NCI-H187 (cell line): ENCODE measurements at places on chromosomes 16 and 17.

- no peak for DNase-seq
These were observed 209.4 kb upstream of the CIBAR2 start for GRCh38 chr16:85321509-85322271.

DNA sequence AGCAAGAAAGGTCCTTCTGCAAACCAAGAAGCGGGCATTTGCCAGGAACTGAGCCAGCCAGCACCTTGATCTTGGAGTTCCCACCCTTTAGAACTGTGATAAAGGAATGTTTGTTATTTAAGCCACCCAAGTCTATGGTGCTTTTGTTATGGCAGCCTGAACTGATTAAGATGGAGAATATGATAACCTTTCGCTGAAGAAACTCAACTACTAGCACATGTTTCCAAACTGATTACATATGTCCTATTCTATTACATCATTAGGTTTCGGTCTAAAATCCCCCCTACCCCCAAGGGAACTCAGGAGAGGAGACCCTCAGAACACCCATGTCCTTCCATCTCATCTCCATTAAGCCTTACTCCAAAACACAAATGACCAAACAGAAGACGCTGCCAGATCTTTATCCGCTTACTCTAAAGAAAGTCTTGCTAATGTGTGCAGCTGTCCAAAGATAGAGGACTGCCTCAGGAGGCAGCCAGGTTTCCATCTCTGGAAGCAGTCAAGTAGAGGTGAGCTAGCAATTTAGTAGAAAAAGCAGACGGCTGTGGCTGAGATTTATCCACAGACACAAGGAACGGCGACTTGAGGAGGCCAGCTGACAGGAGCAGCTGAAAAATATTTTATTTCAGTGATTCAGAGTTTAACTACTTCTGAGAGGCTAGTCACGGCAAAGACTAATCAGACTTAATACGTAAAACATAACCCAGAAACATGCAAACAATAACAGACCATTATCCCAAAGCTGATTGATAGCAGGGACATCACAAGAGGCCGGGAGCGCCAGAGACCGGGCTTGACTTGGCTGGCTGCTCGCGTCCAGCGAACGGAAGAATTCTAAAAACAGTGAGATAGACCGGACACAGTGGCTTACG lies 611.4 kb upstream of the CDH5 start:
- DNase-seq, result no peak

DNA sequence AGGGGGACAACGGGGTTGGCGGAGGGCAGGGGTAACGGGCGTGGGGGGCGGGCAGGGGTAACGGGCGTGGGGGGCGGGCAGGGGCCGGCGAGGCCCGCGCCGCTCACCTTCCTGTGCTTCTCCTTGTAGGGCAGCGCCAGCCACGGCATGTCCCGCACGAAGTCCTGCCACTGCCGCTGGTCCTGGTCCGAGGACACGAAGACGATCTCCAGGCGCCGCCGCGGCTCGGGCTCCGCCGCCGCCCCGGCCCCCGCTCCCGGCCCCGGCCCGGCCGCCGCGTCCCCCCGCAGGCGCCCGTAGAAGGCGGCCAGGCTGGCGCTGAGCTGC lies 401 bp downstream of the NXN start:
- DNase-seq, result no peak

DNA sequence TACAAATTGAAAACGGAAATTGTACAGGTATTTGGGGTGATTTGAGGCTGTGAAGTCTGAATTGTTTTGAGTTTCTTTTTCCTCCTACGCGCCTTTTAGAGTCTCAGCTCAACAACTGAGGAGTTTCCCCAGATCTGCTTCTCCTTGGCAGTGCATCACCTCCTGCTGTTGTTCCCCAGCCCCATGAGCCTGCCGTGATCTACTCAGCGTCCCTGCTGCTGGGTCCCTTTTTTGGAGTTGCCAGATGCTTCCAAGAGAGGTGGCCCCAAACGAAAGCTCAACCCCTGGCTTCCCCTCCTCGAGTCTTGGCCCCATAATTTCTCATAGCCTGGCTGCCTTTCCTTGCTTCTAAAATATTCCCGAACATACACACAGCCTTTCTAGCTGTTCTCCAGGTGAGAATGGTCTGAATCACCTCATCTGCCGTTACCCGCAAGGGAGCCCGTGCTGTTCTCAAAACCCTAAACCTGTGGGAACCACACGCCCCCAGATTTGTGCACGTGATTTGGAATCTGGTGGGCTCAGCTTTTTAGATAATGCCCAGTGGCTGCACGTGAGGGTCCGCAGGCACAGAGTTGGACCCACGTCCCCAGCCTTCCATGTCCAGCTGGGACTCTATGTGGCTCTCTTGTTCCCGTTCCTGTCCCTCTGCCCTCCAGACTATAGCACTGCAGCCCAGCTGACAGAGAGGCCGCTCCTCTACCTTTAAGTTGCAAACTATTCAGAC lies 179.1 kb upstream of the CHMP6 start:
- DNase-seq, result no peak

- no peak for DNase-seq
These were observed 19.7 kb upstream of the BRD7 start for GRCh38 chr16:50388496-50388895.

GRCh38 chr17:27558341-27558740 lies 72.6 kb upstream of the LGALS9 start:
- no peak for DNase-seq

DNA sequence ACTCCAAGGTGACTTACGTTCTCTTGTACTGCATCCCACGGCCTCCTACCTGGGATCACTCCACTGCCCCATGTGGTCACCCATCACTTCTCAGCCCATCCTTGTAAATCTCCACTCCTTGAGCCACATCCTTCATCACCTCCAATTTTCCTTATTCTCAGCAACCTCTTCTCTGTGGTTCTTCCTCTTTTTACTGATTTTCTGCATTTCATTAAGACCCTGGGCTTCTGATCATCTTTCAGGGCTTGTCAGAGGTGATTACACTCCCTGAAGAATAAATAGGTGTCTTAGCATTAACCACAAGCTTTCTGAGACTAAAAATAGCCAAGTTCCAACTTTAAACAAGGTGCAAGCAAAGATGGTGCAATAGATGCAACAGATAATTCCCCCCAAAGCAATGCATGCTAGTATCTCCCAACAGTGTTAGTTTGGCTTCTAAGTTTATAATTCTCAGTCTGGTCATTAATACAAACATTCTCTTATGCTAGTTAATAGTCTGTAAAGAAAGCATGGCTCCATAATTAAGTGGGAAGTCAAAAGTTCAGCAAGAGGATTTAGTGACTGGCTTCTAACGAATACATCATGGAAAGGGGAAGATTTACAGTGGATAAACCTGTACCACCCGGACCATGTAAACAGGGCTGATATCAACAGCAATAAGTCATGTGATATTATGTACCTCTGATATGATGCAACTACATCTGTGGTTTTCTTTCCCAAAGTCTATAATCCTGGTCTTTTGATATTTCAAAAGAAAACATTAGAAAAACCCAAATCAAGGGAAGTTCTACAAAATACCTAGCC lies 47.4 kb upstream of the FOXJ1 start:
- no peak for DNase-seq

DNA sequence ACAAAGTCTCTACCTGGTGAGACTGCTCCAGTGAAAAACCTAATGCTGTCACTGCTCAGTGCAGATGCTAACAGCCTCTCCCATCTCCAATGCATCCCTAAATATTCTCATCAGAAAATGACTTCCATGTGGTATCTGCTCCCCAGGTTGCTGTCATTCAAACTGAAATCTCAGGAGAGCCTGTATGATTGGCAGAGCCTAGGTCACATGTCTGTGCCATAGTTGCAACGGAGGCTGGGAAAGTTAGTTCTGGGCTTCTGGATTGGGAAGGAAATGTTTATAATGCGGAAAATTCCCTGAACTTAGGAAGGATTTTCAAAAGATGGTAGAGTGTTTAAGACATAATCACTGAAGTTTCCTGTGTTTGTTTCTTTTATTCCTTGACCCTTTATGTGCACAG lies 206.4 kb upstream of the ZKSCAN2 start:
- no peak for DNase-seq

DNA sequence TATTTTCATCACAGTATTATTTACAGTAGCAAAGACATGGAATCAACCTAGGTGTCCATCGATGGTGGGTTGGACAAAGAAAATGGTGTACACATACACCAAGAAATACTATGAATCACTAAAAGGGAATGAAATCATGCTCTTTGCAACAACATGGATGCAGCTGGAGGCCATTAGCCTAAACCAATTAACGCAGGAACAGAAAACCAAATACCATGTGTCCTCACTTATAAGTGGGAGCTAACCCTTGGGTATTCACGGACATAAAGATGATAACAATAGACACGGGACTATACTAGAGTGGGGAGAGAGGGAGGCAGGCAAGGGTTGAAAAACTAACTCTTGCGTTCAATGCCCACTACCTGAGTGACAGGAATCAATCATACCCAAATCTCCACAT lies 41.0 kb downstream of the MRPS23 start:
- no peak for DNase-seq

GRCh38 chr17:45818699-45819098 lies 26.0 kb upstream of the SPPL2C start:
- DNase-seq, result no peak

- no peak for DNase-seq
These were observed 7.3 kb downstream of the BAHCC1 start for GRCh38 chr17:81402530-81402941.

DNA sequence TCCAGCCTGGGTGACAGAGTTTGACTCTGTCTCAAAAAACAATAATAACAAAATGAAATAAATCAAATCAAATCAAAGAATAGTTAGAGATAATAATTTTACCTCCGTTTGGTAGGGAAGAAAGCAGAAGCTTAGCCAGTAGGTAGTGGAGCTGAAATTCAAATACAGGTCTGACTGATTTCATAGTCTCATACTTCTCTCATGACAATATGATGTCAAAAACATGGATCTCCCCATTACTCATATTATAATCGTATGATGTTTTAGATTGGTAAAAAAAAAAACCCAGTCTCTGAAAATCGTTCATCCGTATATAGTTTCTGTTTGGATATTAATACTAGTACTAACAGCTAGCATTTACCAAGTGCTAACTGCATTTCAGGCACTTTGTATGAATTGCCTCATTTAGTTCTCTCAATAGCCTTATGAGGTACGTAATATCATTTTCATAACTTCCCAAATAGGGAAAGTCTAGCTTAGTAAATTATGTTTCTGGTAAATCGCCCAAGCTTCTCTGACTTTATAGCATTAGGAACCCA lies 48.7 kb downstream of the CDH8 start:
- DNase-seq, result no peak

DNA sequence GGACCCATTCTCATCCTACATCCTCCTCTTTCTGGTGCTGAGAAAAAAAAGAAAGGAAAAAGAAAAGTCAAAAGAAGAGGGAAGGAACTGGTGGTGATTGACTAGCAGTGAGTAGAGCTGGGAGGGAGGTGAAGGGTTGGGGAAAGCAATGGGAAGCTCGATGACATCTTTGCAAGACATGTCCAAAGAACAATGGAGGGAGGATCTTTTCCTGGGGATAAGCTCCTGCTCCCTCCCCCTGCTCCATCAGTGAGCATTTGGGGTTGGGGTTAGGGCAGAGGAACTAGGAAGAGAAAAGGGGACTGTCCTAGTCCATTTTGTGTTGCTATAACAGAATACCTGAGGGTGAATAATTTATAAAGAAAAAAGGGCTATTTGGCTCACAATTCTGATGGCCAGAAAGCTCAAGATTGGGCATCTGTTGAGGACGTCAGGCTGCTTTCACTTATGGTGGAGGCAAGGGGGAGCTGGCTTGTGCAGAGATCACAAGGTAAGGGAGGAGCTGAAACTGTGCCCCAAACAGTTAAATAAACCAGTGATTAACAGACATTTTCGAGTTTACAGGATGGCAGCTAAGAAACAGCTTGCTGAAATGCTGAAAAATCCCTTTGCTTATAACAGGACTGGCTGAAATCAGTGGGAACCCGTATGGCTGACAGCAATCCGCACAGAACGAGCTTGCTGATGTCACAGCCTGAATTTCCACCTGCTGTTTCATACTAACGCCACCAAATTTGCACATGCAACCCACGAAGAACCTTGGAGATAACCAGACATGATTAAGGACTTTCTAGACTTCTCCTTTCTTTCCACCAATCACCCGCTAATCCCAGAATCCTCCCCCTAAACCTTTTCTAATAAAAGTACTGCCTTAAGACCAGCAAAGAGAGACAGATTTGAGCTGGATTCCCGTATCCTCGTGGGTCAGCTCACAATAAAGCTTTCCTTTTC lies 1.6 kb upstream of the ODF4 start:
- DNase-seq, result no peak

DNA sequence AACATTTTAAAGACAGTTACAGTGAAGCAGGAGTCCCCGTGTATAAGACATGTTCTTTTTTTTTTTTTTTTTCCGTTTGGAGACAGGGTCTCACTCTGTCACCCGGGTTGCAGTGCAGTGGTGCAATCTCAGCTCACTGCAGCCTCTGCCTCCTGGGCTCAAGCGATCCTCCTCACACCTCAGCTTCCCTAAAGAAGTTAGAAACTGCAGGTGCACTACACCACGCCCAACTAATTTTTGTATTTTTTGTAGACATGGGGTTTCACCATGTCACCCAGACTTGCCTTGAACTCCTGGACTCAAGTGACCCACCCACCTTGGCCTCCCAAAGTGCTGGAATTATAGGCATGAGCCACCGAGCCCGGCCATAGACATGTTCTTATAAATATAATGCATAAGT lies 3.0 kb downstream of the EVI2B start:
- DNase-seq, result no peak

DNA sequence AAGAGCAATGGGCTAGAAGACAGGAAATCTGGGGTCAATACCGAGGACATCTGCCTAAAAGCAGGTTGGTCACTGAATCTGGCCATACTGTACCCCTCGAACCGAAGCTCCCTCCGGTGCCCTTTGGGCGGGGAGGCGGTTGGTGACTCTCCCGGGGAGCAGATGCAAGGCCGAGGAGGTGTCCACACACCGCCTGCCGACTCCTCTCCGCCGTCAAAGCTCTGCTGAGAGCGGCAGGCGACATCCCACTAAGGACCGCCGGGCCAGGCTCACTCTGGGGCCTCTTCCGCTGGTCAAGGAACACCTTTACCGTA lies 458 bp downstream of the ZNF200 start:
- DNase-seq, result no peak

DNA sequence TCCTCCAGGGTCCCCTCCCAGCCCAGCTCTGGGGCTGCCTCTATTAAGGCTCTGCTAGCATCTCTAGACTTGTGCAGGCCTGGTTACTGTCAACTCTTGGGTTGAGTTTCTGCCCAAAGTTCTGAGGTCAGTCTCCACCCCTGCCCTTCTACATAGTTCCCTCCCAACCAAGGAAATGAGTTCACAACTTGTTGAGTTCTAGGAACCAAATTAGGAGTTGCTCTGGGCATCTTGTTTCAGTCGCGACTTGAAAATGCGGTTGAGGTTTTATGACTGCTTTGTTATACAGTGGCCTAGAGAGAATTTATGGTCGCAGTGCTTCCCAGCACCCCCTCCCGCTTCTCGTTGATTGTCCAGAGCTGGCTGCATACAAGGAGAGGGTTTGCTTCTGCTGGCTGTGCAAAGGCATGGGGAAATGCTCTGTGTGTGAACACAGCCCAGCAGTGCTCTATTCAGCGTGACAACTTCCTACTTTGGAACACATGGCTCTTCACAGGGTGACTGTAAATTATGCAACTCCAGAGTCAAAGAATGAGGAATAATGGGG lies 20.2 kb downstream of the GNAO1 start:
- no peak for DNase-seq

- no peak for DNase-seq
These were observed 241.7 kb downstream of the SEC14L1 start for GRCh38 chr17:77382356-77382911.

GRCh38 chr16:67673712-67674580 lies 7.3 kb downstream of the C16orf86 start:
- peak; percentile 11 for DNase-seq
